ENCODE measurements at places on chromosomes 2 and 18.

DNA sequence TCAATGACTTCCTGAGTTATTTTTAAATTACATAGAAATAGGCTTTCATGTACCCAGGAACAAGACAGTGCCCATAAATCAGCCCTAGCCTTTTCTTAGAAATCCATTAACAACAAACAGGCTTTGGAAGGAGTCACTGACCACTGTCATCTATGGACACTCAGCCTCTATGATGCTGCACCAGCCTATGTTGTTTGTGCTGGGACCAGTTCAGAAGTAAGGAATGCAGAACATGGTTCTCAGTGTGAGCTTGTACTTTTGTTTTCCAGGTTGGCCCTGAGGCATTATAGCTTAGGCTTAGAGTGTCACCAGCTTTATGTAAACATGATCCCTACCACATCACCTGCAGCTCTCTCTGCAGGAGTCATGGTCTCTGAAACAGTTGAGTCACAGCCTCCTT lies 335.7 kb upstream of the CDH7 start:
- no peak for DNase-seq

DNA sequence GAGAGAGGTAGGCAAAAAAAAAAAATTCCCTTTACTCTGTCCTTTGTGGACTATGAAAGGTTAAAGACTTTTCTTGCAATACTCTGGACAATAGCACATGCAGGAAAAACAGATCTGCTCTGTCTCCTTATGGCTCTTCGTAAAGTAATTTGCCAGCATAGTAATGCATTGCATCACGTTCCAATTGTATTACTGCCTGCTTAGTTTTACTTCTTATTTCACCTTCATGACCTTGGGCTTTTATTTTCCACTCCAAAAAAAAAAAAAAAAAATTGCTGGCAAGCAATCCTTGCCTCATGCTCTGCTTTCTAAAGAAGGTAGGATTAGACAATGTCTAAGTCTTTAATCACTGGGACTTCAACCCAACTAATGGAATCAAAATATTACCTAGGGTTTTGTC lies 1802.7 kb downstream of the SUCLG1 start:
- DNase-seq = no peak

DNA sequence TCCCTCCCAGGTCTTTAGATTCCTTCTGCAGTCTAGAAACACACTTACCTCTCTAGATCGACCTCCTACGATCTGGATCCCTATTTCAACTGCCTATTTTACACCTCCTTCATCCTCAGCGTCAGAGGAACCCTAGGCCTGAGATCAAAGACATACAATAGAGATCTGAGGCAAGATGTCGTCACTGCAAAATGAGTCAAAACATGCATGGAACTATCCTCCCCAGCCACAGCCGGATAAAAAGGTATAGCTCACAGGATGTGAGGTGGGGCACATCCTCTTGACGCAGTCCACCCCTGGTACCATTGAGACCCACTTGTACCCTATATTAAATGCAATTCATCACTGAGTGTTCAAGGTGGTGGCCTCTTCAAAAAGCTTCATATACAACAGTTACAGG lies 63.7 kb upstream of the DNAJC10 start:
- DNase-seq = no peak

DNA sequence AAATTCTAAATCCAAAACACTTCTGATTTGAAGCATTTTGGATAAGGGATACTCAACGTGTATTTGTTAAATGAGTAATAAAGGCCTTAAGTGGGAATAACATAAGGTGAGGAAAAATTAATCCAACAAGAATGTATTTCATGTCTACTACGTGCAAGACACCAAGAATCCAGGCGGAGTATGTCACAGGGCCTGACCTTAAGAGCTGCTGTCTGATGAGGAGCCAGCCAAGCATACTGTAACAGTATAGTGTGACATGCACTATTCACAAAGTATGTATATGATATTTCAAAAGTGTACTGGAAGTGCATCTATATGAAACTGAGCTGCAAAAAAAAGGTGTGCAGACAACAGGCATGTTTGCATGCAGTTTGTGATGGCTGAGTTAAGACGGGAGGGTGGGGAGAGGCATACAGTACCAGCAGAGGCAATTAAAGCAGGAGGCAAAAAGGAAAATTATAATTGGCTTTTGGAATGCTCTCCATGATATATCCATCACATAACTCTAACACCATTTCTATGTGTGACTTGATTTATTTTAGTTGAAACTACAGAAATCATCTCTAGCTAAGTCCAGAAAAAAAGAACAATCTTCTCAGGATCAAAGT lies 18.2 kb downstream of the IWS1 start:
- no peak for DNase-seq

GRCh38 chr2:84888401-84889276 lies 7.8 kb upstream of the TRABD2A start:
- peak; percentile 77 for DNase-seq

DNA sequence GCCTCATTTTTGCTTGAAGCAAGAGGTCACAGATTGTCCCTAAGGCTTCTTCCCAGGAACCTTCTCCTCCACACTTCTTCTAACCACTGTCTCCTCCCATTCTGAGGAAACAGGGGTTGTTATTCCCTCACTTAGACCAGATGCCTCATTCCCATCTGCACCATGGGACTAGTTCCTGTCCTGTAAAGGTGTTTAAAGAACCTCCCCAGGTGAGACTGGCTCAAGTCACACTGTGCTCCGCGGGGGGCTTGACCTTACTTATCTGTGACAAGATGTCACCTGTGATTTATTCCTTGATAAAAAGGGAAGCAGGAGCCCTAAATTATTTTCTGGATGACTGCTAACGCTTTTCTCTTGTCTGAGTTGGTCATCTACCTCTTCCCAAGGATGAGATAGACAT lies 8.2 kb upstream of the CDH2 start:
- no peak for DNase-seq

DNA sequence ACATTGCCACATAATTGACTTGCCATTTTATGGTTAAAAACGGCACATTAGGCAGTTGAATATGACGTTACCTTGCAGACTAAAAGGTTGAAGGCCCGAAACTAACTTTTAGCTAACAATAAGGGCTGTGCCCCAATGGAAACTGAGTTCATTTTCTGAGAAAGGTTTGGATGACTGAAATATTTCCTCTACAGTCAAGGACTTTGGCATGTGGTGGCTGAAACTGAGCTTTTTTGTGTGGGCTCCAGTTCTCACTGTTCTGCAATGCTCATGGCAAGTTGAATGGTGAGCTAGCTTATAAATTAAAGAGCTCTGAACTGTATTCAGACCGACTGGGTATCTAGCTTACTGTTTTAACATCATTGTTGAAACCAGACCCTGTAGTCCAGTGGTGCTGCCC lies 23.8 kb upstream of the TXNDC2 start:
- no peak for DNase-seq

DNA sequence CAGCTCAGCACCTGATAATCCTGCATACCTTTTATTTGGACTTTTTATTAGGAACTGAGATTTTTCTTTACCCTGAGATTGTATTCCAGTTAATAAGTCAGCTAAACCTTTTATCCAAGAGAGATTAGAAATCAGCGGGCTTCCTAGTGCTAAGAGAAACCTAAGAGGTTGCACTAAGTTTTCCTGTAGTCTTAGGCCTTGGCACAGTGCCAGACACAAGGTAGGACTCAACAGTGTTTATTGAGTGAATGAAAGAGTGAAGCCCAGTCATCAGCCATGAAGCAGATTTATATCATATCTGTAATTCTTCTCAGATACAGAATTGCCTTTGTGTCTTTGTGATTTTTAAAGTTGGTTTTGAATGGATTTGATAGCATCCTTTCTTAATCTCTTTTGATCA lies 13.6 kb downstream of the OTX1 start:
- DNase-seq = no peak

DNA sequence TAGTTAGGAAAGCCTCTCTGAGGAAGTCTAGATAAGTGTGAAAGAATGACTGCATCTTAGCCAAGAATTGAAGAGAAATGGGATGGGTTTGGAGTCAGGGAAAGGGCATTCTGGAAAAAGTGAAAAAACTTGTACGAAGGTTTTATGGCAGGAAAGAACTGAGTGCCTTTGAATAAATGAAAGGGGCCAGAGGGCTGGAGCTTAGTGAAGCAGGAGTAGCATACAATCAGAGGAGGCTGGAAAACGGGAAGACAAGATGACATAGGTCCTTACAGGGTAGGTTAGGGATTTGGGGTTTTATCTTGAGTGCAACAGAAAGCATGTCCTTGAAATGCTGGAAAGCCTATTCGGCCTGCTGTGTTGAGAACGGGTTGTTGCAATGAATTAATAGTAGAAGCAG lies 152.6 kb upstream of the RND3 start:
- DNase-seq = no peak

DNA sequence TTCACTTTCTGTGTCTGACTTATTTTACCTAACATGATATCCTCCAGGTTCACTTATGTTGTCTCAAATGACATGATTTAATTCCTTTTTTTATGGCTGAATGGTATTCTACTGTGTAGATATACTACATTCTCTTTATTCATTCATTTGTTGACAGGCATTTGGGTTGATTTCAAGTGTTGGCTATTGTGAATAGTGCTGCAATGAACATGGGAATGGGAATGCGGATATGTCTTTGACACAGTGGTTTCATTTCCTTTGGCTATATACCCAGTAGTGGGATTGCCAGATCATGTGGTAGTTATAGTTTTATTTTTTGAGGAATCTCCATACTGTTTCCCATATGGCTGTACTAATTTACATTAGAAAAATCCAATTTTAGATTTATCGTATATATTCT lies 195.4 kb upstream of the KLHL14 start:
- no peak for DNase-seq

DNA sequence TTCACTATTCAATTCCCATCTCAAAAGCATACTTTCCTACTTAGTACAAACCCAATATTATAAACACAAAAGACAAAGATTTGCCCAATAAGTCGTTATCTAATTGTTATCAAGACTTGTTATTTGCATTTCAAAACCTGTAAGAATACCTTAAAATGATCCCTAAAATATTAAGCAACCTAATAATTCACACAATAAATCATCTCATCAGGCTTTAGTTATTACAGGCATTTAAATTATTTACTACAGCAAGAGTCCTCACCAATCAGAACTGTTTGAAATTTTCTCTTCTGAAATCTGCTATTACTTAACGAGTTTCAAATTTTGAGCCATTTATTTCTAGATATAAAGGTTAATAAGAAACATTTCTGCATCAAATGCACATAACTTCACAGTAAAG lies 1.6 kb downstream of the CCDC88A start:
- peak; percentile 60 for DNase-seq

DNA sequence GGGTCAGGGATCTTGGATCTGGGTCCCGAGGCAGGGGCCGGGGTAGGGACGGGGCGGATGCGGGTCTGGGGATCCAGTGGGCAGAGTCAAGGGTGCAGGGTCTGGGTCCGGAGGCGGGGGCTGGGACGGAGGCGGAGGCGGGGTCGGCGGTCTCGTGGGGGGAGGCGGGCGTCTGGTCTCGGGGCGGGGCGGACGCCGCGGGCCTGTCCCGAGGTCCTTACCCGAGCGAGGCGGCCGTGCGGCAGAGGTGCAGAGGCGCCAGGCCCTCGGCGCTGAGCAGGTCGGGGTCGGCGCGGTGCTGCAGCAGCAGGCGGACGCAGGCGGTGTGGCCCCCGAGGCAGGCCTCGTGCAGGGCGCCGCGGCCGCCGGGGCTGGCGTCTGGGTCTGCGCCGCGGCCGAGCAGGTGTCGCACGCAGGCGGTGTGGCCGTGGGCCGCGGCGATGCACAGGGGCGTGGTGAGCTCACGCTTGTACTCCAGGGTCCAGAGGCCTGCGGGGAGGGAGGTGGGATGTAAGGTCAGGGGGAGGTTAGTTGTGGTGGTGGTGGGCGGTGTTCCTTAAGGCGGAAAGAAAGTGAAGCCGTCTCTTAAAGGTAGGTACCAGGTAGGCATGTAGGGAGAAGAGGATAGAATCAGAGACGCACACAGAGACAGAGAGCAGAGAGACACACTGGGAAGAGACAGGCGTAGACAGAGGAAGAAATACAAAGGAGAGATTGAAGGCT lies 26.6 kb downstream of the ASB18 start:
- DNase-seq = no peak

DNA sequence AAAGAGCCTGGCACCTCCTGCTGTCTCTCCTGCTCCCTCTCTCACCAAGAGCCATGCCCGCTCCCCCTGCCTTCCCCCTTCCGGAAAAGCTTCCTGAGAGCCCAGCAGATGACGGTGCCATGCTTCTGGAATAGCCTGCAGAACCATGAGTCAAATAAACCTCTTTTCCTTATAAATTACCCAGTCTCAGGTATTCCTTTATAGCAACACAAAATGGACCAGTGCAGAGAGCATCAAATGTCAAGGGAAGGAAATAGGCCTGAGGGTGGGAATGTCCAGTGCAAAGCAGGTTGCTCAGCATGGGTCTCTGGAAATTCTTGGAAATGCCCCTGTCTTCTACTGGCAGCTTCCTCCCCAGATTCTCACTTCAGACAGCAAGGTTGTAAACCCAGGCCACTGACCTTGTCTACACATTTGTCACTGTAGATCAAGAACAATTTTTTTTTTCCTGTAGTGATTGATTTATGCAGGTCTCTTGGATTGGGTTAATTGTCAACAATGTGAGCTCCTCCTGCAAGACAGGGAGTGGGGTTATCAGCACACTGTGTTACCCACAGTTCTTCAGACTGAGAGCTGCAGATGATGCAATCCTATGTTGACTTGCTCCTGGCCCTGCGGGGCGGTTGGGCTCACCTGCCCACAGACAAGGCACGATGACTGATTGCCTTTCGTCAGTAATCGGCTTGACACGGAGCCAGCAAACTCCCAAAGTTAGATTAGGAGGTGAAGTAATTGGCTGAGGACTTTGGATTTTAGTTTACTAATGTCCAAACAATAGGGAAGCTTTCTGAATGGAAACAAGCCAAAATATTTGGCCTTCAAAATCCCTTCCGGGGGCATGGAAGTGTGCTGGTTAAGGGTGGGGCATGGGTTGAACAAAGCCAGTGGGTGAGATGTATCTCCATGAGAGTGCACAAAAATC lies 5.4 kb upstream of the BOD1L2 start:
- DNase-seq = no peak

DNA sequence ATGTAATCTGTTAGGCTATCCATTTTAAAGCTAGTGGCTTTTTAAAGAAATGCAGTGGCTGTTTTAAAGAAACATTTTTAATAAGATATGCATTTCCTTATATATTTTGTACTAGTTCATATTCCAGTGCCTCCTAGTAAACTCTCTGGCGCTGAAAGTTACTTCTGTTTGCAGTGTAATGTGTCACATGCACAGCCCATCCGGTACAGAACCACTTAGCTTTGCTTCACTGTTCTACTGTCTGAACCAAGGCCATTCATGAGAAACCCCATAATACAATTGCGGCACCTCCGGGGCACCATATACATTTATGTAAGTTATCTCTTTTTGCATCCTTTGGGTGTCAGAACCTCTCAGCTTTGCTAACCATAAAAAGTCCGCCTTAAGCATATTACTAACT lies 114.6 kb upstream of the KCTD1 start:
- DNase-seq = no peak

- DNase-seq = no peak
These were observed 25.6 kb upstream of the STAT1 start for GRCh38 chr2:191039616-191040015.

GRCh38 chr2:36366491-36367120 lies 11.0 kb downstream of the CRIM1 start:
- DNase-seq = no peak
